ENCODE measurements at places on chromosomes 3 and 15.

- no peaks in the 10 kb centered on the region for H3K27me3 ChIP-seq
- no peak overlapping the region for H3K27ac ChIP-seq
- H3K36me3 ChIP-seq, result no peaks in the 10 kb centered on the region
- no peak overlapping the region for H3K4me3 ChIP-seq
- DNase-seq, result no peak
Measured at GRCh38 chr15:66070220-66070934, 183.2 kb downstream of the MEGF11 start.

- no peak overlapping the region for H3K4me3 ChIP-seq
- no peaks in the 10 kb centered on the region for H3K36me3 ChIP-seq
- H3K27ac ChIP-seq, result no peak overlapping the region
- no peaks in the 10 kb centered on the region for H3K4me1 ChIP-seq
- no peak for DNase-seq
- no peaks in the 10 kb centered on the region for H3K27me3 ChIP-seq
Measured at GRCh38 chr3:127089486-127090145, 103.3 kb upstream of the PRR23E start.

DNA sequence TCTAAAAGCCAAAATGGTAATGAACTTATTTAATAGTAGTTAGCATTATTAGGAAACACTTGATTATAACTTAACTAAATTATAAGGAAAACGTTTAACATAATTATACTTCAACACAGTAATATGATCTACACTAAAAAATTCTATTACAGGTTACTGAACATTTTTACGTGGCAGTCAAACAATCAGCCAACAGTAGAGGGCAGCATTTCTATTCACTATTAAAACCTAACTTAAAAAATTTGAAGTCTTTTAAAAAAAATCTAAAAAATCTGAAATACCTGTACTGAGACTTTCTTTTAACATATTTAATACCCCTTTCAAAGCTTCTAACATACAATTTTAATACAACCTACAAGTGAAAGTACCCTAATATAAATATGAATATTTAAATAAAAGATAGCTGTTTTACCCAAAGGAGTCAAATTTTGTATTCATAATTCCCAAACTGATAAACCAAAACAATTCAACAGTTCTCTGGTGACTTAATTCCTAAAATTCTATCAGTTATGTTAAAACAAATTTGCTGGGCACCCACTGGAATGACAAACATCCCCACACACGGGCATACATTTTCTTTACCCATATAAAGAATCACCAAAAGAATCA lies 41.5 kb downstream of the DLG1 start:
- H3K4me3 ChIP-seq, result no peak overlapping the region
- H3K36me3 ChIP-seq, result no peaks in the 10 kb centered on the region
- H3K27ac ChIP-seq, result no peak overlapping the region
- DNase-seq, result peak; percentile 19

- H3K36me3 ChIP-seq, result no peaks in the 10 kb centered on the region
- H3K4me3 ChIP-seq, result no peak overlapping the region
- no peak overlapping the region for H3K27ac ChIP-seq
Measured at GRCh38 chr3:164912916-164913315, 165.4 kb downstream of the SI start.

DNA sequence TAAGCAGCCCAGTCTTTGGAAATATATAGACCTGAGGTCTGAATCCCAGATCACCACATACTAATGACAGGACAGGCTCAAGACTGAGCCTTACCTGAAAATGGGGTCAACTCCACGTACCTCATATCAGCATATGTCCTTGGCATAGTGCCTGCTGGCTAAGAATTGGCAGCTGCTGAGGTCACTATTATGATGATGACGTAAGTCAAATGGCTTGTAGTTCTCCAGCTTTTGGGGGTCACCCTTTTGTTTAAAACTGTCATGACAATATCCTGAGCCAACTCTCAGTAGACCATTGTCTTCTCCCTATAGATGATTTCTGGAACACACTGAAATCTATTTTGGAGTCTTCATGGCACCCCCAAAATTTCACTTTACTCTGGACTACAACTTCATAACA lies 16.8 kb upstream of the CADPS start:
- no peak overlapping the region for H3K27ac ChIP-seq
- no peaks in the 10 kb centered on the region for H3K36me3 ChIP-seq
- DNase-seq, result no peak

DNA sequence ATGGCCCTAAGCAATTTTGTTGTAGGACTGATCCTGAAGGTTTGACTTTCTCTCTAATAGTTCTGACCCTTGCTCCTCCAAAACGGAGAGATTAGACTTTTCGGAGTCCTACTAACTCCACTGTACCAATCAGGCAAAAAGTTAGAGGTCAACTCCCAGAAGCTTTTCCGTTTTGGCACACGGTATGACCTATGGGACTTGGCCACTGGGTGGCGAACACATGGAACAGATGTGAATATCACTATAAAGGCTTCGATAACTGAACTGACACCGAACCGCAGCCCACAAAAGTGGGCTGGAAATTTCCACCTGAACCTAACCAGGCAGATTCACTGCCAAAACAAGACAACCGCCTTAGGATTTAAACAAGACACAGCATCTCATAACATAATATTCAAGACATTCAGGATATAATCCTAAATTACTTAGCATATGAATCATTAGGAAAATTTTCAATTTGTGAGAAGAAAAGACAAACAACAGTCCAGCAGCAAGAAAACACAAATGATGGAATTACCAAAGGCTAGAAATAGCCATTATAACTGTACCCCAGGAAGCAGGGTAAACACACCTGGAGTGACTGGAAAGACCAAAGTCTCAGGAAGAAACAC lies 12.2 kb upstream of the TM2D3 start:
- no peak for DNase-seq
- no peaks in the 10 kb centered on the region for H3K27me3 ChIP-seq
- no peaks in the 10 kb centered on the region for H3K36me3 ChIP-seq
- H3K27ac ChIP-seq, result no peak overlapping the region
- no peaks in the 10 kb centered on the region for H3K4me1 ChIP-seq

GRCh38 chr3:5006755-5007202 lies 27.5 kb downstream of the BHLHE40 start:
- peaks cover 17% of the 10 kb centered on the region for H3K4me1 ChIP-seq
- no peak overlapping the region for H3K27ac ChIP-seq
- no peak overlapping the region for H3K4me3 ChIP-seq
- H3K27me3 ChIP-seq, result no peaks in the 10 kb centered on the region
- DNase-seq, result no peak

DNA sequence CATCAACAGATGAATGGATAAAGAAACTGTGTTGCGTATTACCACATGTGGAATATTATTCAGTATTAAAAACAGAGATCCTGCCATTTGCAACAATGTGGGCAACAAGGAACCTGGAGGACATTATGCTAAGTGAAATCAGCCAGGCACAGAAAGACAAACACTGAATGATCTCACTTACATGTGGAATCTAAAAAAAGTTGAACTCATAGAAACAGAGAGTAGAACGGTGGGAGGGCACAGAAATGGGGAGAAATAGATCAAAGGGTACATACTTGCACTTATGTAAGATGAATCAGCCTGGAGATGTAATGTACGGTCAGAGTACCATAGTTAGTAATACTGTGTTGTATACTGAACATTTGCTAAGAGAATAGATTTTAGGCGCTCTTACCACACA lies 29.8 kb upstream of the MUC13 start:
- H3K36me3 ChIP-seq, result no peaks in the 10 kb centered on the region
- H3K27me3 ChIP-seq, result no peaks in the 10 kb centered on the region
- no peak for DNase-seq
- H3K27ac ChIP-seq, result no peak overlapping the region

GRCh38 chr15:31102374-31103342 lies 1.1 kb upstream of the TRPM1 start:
- no peaks in the 10 kb centered on the region for H3K4me1 ChIP-seq
- H3K27me3 ChIP-seq, result no peaks in the 10 kb centered on the region
- no peak overlapping the region for H3K4me3 ChIP-seq
- no peaks in the 10 kb centered on the region for H3K36me3 ChIP-seq

GRCh38 chr3:133038089-133038730 lies at the start of gene TMEM108:
TMEM108 (plus strand) TSS chr3:133038391.
- no peak within 1 kb of the TSS for H3K27ac ChIP-seq
- peak within 1 kb of the TSS; percentile 46 for H3K4me3 ChIP-seq
- peaks cover 35% of the 10 kb centered on the region for H3K27me3 ChIP-seq
- no peaks in the 10 kb centered on the region for H3K36me3 ChIP-seq

GRCh38 chr3:140726066-140726465 lies 48.2 kb downstream of the TRIM42 start:
- no peaks in the 10 kb centered on the region for H3K27me3 ChIP-seq
- H3K36me3 ChIP-seq, result no peaks in the 10 kb centered on the region
- no peaks in the 10 kb centered on the region for H3K4me1 ChIP-seq

GRCh38 chr3:15940641-15941040 lies 142.9 kb upstream of the ANKRD28 start:
- no peaks in the 10 kb centered on the region for H3K4me1 ChIP-seq
- H3K27ac ChIP-seq, result no peak overlapping the region
- H3K27me3 ChIP-seq, result no peaks in the 10 kb centered on the region
- DNase-seq, result no peak
- no peaks in the 10 kb centered on the region for H3K36me3 ChIP-seq
- H3K4me3 ChIP-seq, result no peak overlapping the region

DNA sequence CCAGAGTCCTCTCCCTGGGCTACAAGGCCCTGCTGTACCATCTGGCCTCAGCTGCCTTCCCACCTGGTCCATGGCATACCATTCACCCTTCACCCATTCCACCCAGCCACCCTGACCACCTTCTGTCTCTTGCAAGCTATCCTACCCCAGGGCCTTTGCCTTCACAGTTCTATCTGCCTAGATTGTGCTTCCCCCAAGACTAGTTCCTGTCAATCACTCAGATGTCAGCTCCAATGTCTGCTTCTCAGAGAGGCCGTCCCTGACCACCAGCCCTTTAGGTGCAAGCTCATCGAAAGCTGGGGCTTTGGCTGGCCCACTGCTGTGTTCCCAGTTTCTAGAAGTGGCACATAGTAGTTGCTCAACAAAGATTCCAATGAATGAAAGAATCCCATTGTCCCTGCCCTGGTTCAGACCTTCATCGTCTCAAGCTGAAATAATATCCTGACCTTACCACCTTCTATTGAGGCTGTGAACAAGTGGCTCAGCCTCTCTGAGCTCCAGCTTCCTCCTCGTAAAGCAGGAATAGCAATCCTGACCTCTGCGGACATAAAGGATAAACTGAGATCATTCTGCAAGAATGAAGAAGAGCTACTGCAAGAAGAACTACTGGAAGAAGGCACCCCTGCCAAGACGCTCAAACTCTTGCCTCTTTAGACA lies 15.8 kb downstream of the EFCAB12 start:
- no peak overlapping the region for H3K27ac ChIP-seq
- DNase-seq, result no peak
- H3K36me3 ChIP-seq, result no peaks in the 10 kb centered on the region
- H3K4me1 ChIP-seq, result no peaks in the 10 kb centered on the region
- no peaks in the 10 kb centered on the region for H3K27me3 ChIP-seq

- no peak for DNase-seq
- H3K27me3 ChIP-seq, result no peaks in the 10 kb centered on the region
- H3K4me3 ChIP-seq, result no peak overlapping the region
- no peak overlapping the region for H3K27ac ChIP-seq
- no peaks in the 10 kb centered on the region for H3K4me1 ChIP-seq
- no peaks in the 10 kb centered on the region for H3K36me3 ChIP-seq
Measured at GRCh38 chr3:191051037-191051436, 148.0 kb upstream of the OSTN start.

GRCh38 chr15:65778269-65778668 lies 13.8 kb downstream of the DENND4A start:
- H3K36me3 ChIP-seq, result no peaks in the 10 kb centered on the region
- no peak for DNase-seq
- no peaks in the 10 kb centered on the region for H3K27me3 ChIP-seq
- H3K27ac ChIP-seq, result peak overlapping the region; percentile 21
- no peak overlapping the region for H3K4me3 ChIP-seq
- peaks cover 51% of the 10 kb centered on the region for H3K4me1 ChIP-seq

GRCh38 chr3:142602619-142603385 lies 6.6 kb downstream of the PLS1 start:
- DNase-seq, result peak; percentile 46
- no peaks in the 10 kb centered on the region for H3K27me3 ChIP-seq
- no peak overlapping the region for H3K4me3 ChIP-seq
- peak overlapping the region; percentile 92 for H3K27ac ChIP-seq

Data from transverse colon (tissue), 4 donors.